ENCODE measurements at places on chromosomes 12 and 14. TPM values are rescaled to one million over a fixed set of nuclear protein-coding genes. Genes with fewer than 3 reads are reported as not detected.

GRCh38 chr12:97275728-97276590, 186.6 kb upstream of the RMST start:
- DNase-seq = no peak

DNA sequence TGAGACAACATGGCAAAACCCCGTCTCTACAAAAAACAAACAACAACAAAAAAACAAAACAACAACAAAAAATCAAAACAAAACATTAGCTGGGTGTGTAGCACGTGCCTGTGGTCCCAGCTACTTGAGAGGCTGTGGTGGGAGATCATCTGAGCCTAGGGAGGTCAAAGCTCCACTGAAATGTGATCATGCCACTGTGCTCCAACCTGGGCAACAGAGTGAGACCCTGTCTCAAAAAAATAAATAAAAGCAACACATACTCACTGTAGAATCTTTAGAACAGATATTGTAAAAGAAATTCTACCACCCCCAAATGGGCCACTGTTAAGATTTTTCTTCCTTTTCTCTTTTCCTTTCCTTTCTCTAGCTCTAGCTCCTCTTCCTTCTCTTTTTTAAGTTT, 26.3 kb downstream of the SLC38A1 start:
- no peak for DNase-seq

DNA sequence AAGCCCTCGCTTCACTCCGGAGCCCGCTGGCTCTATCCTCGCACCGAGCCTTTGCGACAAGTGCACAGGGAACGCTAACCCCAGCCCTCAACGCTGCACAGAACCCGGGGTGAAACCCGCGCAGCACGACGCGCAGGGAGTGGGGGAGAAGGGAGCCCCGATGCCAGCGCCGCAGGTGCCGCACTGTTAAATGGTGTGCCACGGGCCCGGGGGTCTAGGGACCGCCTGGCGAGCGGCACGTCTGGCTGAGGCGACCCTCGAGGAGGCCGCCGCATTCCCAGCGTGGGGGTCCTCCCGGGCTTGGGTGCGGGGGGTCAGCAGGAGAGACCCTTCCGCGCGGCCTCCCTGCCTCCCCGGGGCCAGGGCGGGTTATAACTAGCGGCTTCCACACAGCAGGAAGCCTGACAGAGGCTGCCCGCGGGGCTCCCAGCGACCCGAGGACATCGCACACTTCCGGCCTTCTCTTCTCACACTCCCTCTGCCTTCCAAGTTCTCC, 23.8 kb upstream of the LRTM2 start:
- no peak for DNase-seq

Gene SERPINA10
- not detected for total RNA-seq
